Effector CD8-positive, alpha-beta T cell (primary cell): ENCODE measurements at places on chromosomes 2 and 18.

DNA sequence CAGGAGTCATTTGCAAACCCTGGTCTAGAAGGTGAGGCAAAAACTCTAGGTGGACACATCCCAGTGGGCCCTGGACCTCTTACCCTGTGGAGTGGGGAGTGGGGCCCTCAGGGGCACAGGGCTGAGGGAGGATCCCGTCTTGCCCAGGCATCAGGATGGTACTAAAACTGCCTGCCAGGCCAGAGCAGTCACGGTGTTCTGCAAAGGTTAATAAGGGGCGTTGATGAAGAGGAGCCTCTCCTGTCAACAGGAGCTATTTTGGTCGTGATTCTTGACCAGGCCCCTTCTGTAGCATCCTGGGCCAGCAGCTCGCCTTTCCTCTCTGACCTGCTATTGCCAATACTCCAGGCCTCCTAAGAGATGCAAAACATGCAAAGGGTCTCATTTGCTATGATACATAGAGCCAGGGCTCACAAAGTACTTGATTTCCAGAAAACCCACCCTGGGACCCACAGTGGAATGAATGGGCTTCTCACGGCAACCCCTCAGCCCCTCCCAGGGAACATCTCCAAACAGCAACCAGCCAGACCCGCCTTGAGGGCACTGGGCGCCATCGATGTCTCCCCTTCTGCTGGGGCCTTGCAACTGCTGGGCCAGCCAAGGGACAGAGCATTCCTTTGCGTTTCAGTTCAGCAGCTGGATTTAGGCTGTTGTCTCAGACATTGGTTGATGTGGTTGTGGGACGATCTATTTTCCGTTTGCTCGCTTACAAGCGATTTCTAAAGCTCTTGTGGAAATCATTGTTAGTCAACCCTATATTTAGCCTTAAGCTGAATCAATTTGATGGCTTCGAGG lies 111.1 kb downstream of the PDCL3 start:
- no peak for DNase-seq

DNA sequence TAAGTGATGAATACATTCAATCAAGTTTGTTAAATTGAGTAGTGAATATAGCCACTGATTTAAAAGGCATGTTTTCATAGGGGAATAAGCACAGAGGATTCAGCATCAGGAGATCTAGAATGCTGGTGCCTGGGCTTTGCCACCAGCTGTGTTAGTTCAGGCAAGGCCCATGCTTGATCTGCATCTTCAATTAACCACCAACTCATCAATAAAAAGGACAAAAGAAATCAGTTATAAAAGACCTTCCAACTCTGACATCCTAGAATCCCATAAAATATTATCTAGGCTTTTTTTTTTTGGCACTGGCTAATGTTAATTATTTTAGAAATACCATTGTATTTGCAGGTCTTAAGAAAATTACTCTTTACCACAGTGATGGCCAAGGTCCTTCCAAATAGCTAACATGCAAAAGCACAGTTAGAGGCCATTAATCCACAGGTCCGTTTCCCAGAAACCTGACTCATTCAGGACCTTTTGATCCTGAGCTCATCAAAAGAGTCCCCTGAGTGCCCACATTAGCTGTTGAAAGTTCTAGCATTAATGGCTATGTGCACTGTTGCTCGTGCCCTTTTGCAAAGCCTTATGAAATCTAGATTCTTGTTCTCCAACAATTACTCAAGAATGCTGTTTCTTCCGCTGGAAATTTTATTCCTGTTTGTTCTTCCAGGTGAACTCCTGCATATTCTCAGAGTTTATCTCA lies 170.0 kb downstream of the CYRIA start:
- DNase-seq, result no peak

GRCh38 chr2:101693991-101694588 lies 3.4 kb upstream of the MAP4K4 start:
- DNase-seq, result no peak

DNA sequence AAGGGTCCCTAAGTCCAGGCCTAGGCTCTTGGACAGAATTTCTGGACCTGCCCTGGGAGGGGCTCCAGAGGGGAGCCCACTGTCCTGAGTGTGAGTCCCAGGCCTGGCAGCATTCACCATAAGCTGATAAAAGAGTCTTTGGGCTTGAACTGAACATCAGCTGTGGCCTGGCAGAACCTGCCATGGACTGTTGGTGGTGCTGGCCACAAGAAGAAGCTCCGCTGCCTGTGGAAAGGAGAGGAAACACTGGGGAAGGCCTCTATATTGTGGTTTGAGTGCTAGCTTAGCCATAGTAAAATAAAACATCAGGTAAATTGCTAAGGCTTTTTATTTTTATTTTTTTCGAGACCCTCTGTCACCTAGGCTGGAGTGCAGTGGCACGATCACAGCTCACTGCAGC lies 20.9 kb upstream of the BAZ2B start:
- no peak for DNase-seq

DNA sequence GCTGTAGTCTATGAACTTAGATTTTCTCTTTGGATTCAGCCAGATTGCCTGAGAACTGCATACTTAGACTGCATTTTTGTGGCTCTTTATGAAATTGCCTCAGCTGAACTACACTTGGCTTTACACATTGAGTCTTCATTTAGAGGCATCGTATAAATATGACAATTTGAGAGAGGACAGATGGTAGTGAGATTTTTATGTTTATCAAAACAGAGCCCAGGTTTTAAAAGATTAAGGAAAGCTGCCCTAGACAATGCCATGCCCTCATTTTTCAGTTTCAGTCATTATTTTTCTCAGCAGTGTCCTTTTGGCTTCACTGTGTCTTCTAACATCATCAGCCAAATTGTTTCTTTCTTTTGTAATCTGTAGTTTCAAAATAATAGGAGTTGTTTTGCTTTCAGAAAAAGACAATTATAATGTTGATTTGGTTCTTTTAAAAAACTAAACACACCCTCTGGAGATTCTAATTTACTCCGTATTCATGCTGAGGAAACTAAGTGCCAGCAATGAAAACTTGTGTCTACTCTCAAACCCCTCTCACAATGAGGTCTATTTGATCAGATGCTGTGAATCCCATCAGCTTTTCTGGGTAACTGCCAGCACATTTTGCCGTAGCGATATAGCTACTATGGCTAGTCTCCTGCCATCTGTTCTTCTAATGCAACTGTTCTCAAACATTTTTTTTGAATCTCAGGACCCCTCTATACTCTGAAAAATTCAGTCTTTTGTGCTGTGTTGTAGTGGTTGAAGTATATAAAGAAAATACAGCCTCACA lies 46.2 kb downstream of the TWSG1 start:
- no peak for DNase-seq

DNA sequence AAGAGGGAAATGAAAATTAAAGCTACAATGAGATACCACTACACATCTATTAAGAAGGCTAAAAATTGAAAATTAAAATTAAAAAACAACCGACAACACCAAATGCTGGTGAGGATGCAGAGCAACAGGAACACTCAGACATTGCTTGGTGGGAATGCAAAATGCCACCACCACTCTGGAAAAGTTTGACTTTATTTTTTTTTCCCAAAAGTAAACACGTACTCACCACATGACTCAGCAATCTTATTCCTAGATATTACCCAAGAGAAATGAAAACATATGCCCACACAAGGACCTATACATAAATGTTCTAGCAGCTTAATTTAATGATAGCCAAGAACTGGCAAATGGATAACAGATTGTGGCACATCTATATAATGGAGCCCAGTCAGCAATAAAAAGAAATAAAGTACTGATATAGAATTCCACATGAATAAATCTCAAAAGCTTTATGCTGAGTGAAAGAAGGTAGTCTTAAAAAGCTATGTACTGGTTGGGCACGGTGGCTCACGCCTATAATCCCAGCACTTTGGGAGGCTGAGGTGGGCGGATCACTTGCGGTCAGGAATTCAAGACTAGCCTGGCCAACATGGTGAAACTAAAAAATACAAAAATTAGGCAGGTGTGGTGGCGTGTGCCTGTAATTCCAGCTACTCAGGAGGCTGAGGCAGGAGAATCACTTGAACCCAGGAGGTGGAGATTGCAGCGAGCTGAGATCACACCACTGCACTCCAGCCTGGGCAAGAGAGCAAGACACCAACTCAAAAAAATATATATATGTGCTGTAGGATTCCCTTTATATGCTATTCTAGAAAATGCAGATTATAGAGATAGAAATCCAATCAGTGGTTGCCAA lies 4.2 kb upstream of the PROC start:
- no peak for DNase-seq

- no peak for DNase-seq
Observed at GRCh38 chr2:231611273-231612108, 18.8 kb downstream of the TEX44 start.

GRCh38 chr2:139992078-139992477 lies 1211.9 kb upstream of the NXPH2 start:
- DNase-seq, result no peak

- DNase-seq, result no peak
Observed at GRCh38 chr2:112155331-112156151, 17.4 kb downstream of the FBLN7 start.

DNA sequence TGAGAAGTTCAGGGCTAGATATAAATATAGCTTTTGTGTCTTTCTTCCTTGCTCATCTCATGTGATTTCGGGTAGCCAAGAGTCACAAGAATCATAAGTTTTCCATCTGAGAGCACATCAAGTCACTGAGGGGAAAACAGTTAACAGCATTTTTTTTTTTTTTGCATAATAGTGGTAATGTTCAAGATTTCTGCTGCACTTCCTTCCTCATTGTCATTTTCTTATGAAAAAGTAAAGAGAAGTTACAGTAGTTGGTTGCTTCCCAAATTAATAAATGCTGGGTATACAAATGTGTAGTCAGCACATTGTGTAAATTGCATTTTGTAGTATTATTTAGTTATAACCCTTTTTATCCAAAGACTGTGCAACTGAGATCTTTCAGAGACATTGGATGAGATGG lies 93.6 kb downstream of the ZEB2 start:
- DNase-seq, result no peak
